Naive thymus-derived CD4-positive, alpha-beta T cell (primary cell): ENCODE measurements at places on chromosomes 12 and 14. TPM values are rescaled to one million over a fixed set of nuclear protein-coding genes. Genes with fewer than 3 reads are reported as not detected.

CFAP73 gene
- total RNA-seq, result 0.29 TPM

IFNG-AS1 gene
- 0.28 and 0.31 TPM in 2 replicates for total RNA-seq

FAM177A1 gene
- total RNA-seq, result 84.6 TPM

BEGAIN gene
- total RNA-seq, result 1.5 TPM

POTEG gene
- not detected for total RNA-seq

ALDH2 gene
- total RNA-seq, result 6.2 TPM

CCDC88C gene
- total RNA-seq, result 184 and 189 TPM in 2 replicates

PTPN6 gene
- total RNA-seq, result 221 TPM in 2 replicates

RFLNA gene
- total RNA-seq, result not detected in 2 replicates

MYF5 gene
- not detected for total RNA-seq

MON2 gene
- total RNA-seq, result 46.0 and 50.0 TPM in 2 replicates

GPD1 gene
- 0.51 TPM for total RNA-seq

KCNH3 gene
- total RNA-seq, result 5.2 TPM

DHRS1 gene
- 33.3 TPM for total RNA-seq
